ENCODE measurements at places on chromosomes 13 and 19.

DNA sequence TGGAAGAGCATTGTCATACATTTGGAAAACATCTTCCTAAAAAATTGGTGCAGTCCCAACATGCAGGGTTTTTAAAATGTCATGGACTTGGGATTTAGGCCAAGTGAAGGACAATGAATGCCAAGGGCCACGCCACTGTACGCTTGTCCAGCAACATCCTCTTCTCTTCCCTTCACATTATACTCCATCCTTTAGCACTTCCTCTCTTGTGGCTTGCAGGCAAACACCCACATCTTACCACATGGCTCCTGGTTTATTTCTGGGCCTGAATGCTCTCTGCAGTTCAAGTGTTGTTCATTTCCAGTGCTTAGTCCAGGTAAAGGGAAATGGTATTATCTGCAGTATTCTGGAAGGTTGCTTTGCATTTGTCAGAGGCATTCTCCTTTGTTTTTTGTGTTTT lies 45.0 kb downstream of the CBY2 start:
- DNase-seq: no peak

GRCh38 chr13:66803808-66804456 lies 426.2 kb downstream of the PCDH9 start:
- DNase-seq: no peak

GRCh38 chr19:55578761-55579747 lies 1.6 kb downstream of the ZNF579 start:
- DNase-seq: no peak

DNA sequence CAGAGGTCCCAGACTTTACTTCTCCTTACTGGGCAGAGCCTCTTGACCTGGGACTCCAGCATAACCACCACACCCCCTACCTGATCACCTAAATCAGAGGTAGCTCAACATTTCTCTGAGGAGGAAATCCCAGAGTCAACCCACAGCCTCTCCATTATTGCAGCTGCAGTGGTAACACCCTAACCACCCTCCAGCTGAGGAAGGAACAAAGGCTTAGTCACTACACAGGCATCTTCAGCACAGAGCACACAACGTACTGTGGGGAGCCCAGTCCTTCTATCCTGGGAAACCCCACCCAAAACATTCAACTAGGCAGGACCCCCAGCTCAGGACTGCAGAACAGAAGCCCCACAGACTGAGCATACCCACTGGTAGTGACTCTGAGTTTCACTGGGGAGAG lies 824.7 kb upstream of the SLITRK5 start:
- no peak for DNase-seq

GRCh38 chr13:45691667-45692066 lies 10.5 kb upstream of the CBY2 start:
- no peak for DNase-seq
